ENCODE measurements at places on chromosomes 1 and 21.
A peak's percentile ranks its signal among the peaks of the same experiment; 100 is the strongest.

- no peak for DNase-seq
Observed at GRCh38 chr1:60280256-60280655, 206.7 kb upstream of the C1orf87 start.

GRCh38 chr1:182877842-182878241 lies 38.7 kb downstream of the DHX9 start:
- peak; percentile 51 for DNase-seq

DNA sequence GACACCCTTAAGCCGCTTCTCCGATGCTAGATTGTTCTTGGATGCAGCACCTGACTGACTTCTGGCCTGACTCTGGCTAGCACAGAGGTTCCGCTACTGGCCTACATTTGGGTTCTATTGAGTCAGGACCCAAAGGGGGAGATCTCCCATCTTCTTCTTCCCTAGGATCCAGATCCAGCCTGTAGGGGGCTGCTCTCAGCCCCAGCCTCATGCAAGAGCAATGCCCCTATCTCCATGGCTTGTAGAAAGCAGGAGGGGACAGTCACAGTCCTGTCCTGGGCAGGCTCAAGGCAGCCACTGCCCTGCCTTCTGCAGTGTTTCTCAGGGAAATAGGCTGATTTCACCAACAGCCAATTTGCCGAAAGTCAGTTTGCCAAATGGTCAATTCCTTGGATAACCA lies 6.3 kb upstream of the ADAR start:
- DNase-seq, result no peak

DNA sequence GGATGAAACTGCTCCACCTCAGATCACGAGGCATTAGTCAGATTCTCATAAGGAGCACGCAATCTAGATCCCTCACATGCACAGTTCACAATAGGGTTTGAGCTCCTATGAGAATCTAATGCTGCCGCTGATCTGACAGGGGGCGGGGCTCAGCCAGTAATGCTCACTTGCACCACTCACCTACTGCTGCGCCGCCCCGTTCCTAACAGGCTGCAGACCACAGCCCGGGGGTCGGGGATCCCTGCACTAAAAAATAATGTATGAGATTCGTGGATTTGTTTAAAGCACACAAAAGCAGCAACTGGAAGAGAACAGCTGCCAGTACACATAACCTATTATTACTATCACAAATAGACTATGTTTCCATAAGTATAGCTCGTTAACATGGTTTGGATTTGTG lies 72.9 kb downstream of the HLCS start:
- no peak for DNase-seq

GRCh38 chr1:53651356-53651755 lies 87.6 kb downstream of the GLIS1 start:
- DNase-seq, result no peak

- peak; percentile 89 for DNase-seq
Observed at GRCh38 chr1:154386643-154387352, 18.3 kb upstream of the IL6R start.

DNA sequence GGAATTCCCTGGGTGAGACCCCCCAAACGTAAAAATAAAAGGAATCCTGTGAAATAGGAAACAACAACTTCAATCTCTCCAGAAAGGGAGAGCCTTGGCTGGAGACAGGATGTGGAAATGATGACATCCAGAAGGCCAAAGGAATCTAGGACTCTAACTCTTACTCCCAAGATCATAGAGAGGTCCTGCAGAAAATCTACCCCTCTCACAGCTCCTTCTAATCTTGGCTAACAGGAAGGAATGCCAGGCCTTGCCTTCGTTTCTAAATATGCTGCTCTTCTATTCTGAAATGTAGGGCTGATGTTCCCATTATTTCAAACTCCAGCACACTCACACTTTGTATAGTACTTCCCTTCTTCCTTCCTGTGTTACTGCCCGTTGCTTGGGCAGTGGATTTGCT lies 40.7 kb downstream of the ARHGEF11 start:
- no peak for DNase-seq

GRCh38 chr1:203204756-203205155 lies 18.3 kb upstream of the CHI3L1 start:
- no peak for DNase-seq

DNA sequence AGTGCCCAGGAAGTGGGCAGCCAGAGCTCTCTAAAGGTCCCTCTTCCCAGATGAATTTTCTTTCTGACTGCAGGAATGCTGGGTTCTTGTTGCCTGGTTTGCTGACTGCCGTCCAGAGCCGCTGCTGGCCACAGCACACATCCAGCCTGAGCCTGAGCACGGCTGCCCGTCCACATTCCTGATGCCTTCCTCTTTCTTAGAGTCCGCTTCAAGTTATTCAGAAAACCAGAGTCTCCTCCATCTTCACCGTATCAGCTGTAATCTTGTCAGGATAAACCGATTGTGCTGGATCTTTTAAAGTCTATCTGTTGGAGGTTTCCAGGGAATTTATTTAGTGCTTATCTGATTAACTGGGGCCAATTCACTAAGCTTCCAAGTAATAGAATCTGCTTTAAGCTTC lies 84.8 kb upstream of the BCAR3 start:
- DNase-seq, result no peak

- no peak for DNase-seq
Observed at GRCh38 chr21:15199414-15200383, 134.9 kb upstream of the NRIP1 start.

DNA sequence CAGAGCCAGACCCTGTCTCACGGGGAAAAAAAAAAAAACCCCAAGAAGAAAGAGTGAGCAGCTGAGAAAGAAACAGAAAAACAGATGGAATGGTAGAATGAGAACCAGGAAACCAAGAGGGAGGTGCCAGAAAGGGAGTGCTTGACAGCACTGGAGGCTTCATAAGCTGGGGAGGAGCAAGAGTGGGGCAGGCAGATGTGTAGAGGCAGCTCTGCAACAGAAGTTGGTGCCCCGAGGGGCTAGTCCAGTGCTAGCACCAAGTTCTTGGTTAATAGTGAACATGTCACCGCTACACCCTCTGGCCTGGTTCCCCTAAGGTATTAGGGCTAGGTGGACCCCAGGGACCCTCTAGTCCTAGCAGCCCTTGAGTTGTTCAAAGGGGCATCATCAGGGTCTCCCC lies 98.0 kb downstream of the TGFBR3 start:
- DNase-seq, result no peak

- DNase-seq, result no peak
Observed at GRCh38 chr1:183368213-183369108, 49.7 kb downstream of the NMNAT2 start.

DNA sequence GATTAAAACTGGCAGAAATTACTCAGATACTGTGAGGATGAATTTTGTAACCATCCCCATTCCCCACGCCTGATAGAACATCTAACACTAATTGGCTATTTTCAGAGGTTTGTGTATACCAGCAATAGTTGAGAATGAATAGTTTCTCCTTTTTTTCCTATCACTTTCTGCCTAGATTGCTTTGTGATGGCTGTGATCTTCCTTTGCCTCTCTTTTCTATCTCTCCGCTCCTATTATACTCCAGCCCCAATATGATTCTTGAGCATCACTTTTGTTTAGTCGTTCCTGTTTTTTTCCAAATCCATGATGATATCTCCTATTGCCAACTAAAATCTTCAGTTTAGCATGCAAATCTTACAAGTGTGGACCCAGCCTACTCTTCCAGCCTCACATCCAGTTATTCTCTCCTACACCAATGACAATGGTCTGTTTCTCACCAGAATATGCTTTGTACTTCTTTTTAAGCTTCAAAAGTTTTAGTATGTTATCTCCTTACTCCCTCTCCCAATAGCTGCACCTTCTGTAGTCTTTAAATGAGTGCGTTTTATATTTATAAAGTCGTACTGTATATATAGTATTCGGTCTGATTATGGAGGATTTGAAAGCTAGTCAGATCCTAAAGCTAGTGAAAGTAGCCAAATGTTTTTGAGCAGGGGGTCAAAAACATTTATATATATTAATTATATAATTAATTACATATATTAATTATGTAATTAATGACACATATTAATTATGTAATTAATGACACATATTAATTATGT lies 25.2 kb downstream of the MAGI3 start:
- DNase-seq, result no peak

- DNase-seq, result no peak
Observed at GRCh38 chr1:198880397-198880796, 241.6 kb downstream of the PTPRC start.

DNA sequence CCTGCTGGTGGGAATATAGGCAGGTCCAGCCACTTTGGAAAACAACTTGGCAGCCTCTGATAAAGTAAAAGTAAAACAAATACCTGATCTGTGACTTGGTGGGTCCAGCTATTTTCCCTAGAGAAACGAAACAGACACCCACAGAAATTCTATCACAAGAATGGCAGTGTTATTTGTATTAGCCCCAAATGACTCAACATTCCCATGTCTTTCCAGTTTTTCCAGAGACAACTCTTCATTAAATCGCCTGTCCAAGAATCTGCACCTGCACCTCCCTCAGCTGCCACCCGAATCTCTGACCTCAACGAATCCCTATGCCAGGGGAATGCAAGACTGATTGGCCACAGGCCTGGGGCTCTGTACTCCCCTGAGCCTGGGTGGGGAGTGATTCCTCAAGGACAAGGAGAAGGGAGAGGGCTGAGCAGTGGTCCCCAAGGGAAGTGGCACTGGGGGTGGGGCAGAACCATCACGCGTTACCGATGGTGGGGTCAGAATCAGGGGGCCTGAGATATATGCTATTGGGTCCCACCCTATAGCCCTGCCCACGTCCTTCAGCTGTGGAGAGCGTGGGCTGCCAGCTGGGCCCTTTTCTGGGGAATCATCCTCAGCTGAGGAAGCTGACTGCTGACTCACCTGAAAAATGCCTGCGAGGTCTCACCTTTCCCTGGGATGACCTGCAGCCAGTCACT lies 553.0 kb downstream of the PTPRU start:
- peak; percentile 5 for DNase-seq

DNA sequence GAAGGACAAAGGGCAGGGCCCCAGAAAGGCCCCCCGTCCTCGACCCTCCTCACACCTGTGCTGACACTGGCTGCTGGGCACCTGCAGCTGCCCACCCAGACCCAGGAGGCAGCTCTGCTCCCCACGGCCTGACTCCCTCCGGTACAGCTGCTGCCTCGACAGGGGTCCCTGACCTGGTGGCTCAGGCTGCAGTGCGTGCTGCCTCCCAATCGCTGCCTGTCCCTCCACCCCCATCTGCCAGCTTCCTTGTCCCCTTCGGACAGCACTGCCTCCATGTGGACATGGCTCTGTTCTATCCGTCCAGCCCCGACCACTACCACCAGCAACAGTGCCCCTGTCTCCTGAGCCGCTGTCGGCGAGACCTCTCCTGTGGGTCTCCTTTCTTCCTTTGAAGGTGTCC lies 4.1 kb downstream of the NOC2L start:
- no peak for DNase-seq
